T-helper 17 cell (primary cell): ENCODE measurements at places on chromosomes 1 and 21.

DNA sequence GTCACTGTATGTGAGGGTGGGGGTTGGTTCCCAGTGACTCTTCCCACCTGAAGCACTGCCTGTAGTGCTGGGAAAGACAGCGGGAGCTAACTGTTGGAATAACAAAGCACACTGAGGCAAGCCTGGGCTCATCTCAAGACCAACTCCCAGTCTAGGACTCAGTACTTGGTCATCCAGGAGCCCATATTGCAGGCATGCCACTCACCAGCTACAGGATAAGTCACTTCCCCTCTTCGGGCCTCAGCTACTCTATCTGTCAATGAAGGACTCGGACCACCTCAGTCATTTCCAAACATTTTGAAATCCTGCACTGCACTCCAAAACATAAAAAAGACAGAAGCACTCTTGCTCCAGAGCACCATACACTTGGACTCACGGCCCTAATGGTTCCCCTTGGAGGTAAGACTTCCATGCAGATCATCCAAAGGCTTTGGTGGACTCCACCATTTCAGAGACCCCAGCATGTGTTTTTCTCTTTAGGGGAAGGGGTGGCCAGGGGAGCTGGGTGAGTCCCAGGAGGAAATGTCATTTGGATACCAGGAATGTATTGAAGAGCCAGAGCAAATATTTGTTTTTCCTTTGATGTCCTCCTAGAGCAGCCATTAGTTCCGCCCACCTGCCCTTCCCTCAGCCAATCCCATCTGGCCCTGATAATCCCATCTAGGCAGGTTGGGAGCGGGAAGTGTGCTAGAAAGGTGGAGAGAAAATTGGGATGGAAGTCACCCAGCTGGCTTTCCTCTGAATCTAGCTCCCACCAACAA is 3.1 kb downstream of the NUAK2 start:
- DNase-seq: no peak

- no peak for DNase-seq
Observed at GRCh38 chr21:45611939-45612664, 31.4 kb upstream of the PCBP3 start.

DNA sequence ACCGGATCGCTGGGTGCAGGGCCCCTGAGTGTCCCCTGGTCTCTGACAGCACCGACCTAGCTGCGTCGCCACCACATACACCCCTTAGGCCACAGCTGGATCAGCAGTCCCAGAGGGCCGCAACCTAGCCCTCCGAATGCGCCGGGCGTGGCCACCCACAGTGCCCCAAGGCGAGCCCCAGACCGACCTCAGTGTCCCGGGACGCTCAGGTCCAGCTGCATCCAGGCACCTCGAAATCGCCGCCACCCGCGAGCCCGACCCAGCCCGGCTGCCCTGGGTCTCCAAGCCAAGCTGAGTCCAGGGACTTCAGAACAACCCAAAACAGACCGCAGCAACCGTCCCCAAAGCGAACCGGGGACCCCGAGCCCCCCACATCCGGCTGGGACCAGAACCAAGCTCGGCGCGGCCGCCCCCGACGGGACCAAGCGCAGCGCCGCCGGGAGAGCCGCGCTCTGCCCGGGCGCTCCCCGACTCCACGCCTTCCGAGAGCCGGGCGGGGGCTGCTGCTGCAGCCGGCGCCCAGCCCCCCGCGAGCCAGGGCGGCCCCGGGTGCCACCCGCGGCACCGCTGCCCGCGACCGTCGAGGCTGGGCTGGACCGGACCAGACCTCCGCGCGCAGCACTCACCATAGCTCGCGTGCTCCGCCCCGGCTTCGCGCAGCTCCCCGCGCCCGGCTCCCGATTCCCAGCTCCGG is 54.6 kb upstream of the ECE1 start:
- DNase-seq: no peak

- no peak for DNase-seq
Observed at GRCh38 chr1:45669379-45669778, 17.0 kb downstream of the GPBP1L1 start.

GRCh38 chr1:85133565-85134159 is 67.2 kb downstream of the SYDE2 start:
- no peak for DNase-seq

- DNase-seq: no peak
Observed at GRCh38 chr1:230415405-230416132, 10.6 kb downstream of the PGBD5 start.

GRCh38 chr1:5504364-5504740 is 487.9 kb downstream of the NPHP4 start:
- DNase-seq: no peak
